ENCODE measurements at places on chromosomes 3 and 15. TPM values are rescaled to one million over a fixed set of nuclear protein-coding genes. Genes with fewer than 3 reads are reported as not detected.

DNA sequence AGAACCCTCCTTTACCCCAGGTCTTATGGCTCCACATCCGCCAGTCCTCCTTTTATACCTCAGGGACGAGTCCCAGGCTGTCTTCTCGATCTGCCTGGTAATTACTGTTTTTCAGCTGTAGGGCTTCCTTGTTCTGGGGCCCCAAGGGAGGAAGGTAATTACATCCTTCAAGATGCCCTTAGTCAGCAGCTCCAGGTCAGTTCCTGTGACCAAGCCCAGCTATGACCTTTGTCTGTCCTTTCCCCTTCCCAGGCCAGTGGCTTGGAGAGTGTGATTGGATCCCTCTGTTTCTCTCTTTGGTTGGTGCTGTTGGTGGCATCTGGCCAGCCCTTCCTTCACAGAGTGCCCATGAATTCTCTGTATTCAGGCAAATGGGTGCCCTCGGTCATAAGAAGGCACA is 92.6 kb downstream of the AAGAB start:
- peak; percentile 60 for DNase-seq

GRCh38 chr3:161371441-161372320 is at the start of gene SPTSSB:
Gene SPTSSB, minus strand, starts transcription at chr3:161371517. Its CDS starts 25,194 bp downstream, at chr3:161346323.
- no peak for DNase-seq

DNA sequence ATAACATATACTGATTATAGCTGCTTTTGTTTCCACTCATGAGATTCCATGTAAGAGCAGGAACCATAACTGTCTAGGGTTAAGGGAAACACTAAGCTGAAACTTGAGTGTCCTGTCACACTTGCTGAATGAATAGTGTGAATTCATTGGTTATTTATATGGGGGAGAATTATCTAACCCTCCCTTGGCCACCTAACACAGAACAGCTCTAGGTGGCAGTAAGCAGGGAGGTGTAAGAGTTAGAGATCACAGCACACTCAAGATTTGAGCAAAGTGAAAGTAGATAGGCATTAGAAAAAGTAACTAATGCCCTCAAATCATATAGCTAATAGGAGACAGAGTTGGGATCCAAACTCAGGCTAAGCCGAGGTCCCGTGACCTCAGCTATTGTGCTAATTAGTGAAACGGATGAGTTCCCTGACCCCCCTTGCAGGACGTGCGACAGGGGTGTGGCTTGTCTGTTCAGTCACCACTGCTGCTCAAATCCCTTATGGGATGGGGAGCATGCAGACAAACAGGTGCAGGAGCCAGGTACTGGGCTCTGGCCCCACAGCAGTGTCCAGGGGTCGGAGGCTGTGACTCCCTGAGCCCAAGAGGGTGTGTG is 27.7 kb upstream of the ANO10 start:
- no peak for DNase-seq

Gene CCDC191
- polyA plus RNA-seq = 0.93 TPM

GRCh38 chr3:151468284-151468917 is 7.5 kb upstream of the IGSF10 start:
- DNase-seq = peak; percentile 55

GRCh38 chr3:7249493-7250076 is 388.7 kb downstream of the GRM7 start:
- no peak for DNase-seq

- no peak for DNase-seq
Measured at GRCh38 chr3:11604139-11604892, 39.4 kb downstream of the VGLL4 start.

DNA sequence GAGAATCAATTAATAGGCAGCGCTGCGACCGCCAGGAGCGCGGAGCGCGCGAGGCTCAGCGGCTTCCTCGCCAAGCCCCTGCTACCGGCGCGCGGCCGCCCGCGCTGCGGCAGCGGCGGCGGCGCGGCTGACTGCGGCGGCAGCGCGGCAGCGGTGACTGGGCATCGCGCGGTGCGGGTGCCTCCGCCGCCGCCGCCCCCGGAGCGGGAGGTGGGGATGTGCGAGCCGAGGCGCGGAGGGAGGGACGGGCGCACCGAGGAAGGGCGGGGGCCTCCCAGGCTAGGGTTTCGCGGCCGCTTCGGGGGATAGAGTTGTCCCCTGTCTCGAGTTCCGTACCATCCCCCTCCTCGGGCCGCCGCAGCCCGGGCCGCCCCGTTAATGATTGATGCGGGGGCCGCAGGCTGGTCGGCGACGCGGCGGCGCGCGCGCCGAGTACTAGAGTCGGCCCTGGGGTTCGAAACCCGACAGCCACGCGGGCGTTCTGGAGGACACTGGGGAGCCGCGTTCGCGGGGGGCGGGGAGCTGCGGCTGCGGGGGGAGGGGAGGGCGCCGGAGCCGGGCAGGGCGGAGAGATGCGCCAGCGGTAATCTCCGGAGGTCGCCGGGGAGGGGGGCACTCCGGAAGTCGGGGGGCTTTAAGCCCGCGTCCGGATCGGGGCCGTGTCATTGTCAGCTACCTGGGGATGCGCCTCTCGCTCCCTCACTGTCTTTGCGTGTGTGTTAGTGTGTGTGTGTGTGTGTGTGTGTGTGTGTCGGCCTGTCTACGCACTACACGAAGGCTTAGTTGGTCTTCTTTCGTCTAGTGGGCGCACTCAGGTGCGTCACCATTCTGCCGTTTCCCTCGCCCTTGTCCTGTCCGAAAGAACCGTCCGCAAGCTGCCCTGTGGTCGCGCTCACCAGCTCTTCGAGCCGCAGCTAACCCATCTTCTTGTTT is at the start of gene PAQR9:
PAQR9 (minus strand) TSS at position 159 of the 933 bp plus-strand sequence. CDS start 338 bp downstream, outside the sequence.
- no peak for DNase-seq

Gene TLR9
- 0.43 TPM for polyA plus RNA-seq

- no peak for DNase-seq
Measured at GRCh38 chr15:68606375-68606774, 27.6 kb downstream of the CORO2B start.

DNA sequence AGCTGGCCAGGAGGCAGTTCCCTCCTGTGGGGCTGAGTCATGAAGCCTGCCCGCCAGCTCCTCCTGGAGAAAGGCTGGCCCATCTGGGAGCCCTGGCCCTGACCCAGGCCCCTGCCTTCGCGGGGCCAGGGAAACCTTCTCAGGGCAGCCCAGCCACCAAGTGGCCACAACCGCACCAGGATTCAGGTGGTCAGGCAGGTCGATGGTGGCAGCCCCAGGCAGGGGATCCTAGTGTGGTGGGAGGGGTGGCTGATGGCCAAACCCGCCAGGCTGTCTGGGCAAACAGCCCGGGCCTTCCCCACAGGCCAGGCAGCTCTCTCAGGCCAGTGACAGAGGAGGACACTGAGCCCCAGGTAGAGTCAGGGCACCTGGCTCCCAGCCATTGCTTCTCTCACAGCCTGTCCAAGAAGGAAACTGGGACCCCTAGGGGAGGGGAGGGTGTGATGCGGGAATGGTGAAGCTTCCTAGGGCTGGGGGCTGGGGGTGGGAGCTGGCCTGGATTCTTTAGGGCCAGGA is 1.2 kb downstream of the TWF2 start:
- DNase-seq = peak; percentile 78

Gene FBXO40
- not detected for polyA plus RNA-seq

Gene TRPC1
- polyA plus RNA-seq = not detected

Gene CAMKV
- polyA plus RNA-seq = not detected

GRCh38 chr15:34693053-34693744 is 61.6 kb downstream of the GJD2 start:
- DNase-seq = no peak

Gene MYL3
- not detected for polyA plus RNA-seq

GRCh38 chr3:17183951-17184550 is 299.3 kb downstream of the PLCL2 start:
- DNase-seq = no peak

GRCh38 chr3:87201727-87202126 is 25.4 kb upstream of the CHMP2B start:
- DNase-seq = no peak

DNA sequence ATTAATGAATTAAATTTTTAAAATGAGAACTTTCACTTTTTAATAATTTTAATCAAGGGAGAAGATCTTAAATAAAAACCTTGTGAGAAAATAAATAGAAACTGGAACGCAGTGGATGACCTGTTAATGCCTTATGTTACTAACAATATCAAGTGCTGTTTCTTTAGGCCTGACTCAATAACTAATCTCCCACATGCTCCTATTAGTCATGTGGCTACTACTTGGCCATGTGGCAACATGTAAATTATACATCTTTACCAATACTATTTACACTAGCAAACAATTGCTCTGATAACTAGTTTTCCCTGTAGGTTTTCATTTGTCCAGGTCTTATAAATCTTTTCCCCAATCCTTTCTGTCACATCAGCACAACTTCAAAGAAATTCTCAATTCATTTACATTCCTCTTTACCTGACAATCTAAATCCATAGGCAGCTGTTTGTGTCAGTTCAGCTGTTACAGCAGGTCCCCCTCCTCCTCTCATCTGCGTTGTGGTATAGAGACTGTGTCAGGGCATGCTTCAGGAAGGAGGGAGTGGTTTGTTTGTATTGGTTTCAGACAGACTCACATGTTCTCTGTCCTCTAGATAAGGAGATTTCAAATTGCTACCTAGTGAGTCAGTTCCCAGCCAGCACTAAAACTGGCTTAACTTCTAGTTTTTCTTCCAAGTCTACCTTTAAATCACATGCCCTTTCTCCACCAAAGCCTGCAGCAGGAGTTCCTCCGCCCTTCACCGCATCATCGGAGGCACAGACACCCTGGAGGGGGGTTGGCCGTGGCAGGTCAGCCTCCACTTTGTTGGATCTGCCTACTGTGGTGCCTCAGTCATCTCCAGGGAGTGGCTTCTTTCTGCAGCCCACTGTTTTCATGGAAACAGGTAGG is 11.3 kb upstream of the C3orf52 start:
- DNase-seq = no peak

DNA sequence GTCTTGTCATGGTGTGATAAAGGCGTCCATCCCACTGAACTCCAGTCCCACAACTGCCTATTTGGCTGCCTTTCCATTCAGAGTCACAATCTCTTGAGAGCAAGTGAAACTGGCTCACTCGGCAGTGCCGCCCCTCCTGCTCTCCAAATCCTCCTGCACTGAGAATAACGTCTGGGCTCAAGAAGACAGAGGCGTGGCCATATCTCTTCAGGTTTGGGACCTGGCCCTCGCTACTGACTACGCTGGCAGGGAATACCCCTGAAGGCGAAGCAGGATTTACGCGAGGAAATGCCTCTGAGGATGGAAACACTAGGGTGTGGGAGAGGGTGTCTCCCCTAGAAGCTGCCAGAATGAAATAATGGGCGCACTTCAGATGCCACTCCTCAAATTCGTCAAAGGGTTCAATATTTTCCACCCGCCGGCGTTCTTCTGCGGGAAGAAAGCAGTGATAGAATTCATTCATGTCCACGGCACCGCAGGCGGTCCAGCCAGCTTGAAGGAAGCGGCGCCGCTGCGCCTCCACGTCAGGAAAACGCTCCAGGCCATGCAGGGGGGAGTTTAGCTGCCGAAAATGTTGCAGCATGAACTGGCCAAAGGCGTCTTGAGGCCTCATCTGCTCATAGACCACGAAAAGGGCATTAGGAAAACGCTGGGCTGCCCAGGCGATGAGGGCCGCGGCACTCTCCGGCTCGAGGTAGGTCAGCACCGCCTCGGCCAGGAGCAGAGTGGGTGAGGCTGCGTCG is 985 bp downstream of the LCMT2 start:
- no peak for DNase-seq

GRCh38 chr15:91807122-91807521 is 46.4 kb upstream of the SLCO3A1 start:
- DNase-seq = no peak

- DNase-seq = no peak
Measured at GRCh38 chr15:73386886-73387506, 18.2 kb upstream of the HCN4 start.
